Esophagus squamous epithelium (tissue), 5 donors: ENCODE measurements at places on chromosomes 6 and 20. TPM values are rescaled to one million over a fixed set of nuclear protein-coding genes. Genes with fewer than 3 reads are reported as not detected.

DNA sequence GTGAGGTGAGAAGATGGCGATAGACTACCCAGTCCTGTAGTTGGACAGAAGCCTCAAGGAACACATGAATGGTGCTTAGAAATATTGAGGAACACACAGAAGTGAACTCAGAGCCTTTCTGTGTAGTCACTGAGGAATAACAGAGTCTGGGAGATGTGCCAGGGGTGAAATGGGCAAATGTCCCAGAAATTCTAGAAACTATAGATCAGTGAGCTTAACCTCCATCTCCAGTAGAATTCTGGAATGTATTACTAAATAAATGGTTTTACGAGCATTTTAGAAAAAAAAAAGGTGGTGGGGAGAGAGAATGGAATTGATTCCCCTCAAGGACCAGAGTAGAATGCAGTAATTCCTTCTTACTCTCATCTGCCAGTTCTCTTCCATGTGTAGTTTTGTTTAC lies 380.0 kb downstream of the LMBRD1 start:
- H3K27me3 ChIP-seq: no peaks in the 10 kb centered on the region
- DNase-seq: no peak
- H3K27ac ChIP-seq: no peak overlapping the region
- H3K4me3 ChIP-seq: no peak overlapping the region
- no peaks in the 10 kb centered on the region for H3K4me1 ChIP-seq
- no peaks in the 10 kb centered on the region for H3K36me3 ChIP-seq

Gene BPIFB4
- not detected for total RNA-seq

Gene HLA-DRB1
- total RNA-seq: 68.8 TPM

- DNase-seq: no peak
- H3K36me3 ChIP-seq: no peaks in the 10 kb centered on the region
- H3K4me3 ChIP-seq: no peak overlapping the region
Observed at GRCh38 chr20:24744747-24745146, 204.3 kb upstream of the CST7 start.

- H3K27ac ChIP-seq: no peak overlapping the region
- no peaks in the 10 kb centered on the region for H3K36me3 ChIP-seq
- DNase-seq: no peak
- H3K27me3 ChIP-seq: no peaks in the 10 kb centered on the region
- H3K4me3 ChIP-seq: no peak overlapping the region
Observed at GRCh38 chr6:157673596-157673995, 149.4 kb upstream of the SNX9 start.

Gene C6orf132
- total RNA-seq: 110 TPM

DNA sequence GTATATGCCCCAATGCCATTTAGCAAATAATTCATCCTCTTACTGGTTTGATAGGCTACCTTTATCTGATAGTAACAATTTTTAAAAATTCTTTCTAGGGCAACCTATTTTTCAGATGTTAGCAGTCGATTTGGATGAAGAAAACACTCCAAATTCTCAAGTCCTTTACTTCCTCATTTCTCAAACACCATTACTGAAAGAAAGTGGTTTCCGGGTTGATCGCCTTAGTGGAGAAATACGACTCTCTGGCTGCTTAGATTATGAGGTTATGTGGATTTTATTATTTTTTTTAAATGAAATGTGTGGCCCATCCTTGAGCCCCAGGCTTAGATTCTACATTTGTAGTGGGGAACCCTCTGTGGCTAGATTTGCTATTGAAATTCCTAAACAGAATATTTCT lies 26.3 kb downstream of the CDH26 start:
- no peaks in the 10 kb centered on the region for H3K27me3 ChIP-seq
- H3K4me3 ChIP-seq: no peak overlapping the region
- no peak overlapping the region for H3K27ac ChIP-seq
- no peaks in the 10 kb centered on the region for H3K36me3 ChIP-seq
- DNase-seq: no peak
- no peaks in the 10 kb centered on the region for H3K4me1 ChIP-seq
